ENCODE measurements at places on chromosomes 1 and 21. TPM values are rescaled to one million over a fixed set of nuclear protein-coding genes. Genes with fewer than 3 reads are reported as not detected.

CGN gene
- 0.37 TPM for polyA plus RNA-seq

GRCh38 chr1:10686404-10687040 lies 109.9 kb downstream of the CASZ1 start:
- no peak overlapping the region for H3K4me3 ChIP-seq
- H3K36me3 ChIP-seq = no peaks in the 10 kb centered on the region
- DNase-seq = no peak
- H3K27ac ChIP-seq = no peak overlapping the region
- peaks cover 8% of the 10 kb centered on the region for H3K27me3 ChIP-seq

TMEM51 gene
- polyA plus RNA-seq = 13.9 TPM

CRP gene
- polyA plus RNA-seq = not detected

DNA sequence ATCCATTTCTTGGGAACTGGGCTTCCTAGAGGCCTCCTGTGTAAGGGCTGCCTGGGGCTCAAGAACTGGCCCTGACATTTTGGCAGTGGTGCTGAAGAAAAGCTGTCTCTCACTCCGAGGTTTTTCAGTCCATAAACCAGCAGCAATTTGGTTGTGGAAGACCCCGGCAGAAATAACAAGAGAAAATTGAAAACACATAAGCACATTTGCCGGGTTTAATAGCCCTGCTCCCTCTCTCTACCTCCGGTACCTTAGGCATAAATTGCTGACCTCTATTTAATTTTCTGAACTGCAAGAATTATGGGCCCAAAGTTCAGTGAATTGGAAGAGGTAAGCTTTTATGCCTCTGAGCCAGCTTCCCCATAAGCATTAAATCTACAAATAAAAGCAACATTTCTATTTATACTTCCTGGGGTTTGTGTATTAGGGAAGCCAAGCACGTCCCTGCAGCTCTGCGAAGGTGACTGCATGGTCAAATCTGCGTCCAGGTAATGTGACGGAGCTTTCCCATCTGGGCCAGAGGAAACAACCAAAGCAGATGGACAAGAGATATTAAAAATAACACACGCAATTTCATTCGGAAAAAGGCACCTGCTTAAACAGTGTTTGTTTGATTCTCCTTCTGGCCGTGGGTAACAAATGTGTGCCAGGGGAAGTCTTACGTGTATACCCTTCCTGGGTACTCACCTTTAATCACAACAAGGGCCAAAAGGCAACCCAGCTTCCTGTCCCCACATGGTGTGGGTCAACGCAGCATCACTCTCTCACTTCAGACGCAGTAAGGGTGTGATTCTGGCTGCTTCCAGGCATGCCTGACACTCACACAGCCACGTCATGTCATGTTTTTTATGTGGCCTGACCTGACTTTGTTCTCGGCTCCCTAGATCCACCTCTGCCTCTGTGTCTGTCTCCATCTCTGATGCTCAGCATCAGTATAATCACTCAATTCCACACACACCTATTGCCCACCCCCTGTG lies 69.2 kb downstream of the PAPPA2 start:
- DNase-seq = no peak
- H3K4me1 ChIP-seq = no peaks in the 10 kb centered on the region
- H3K36me3 ChIP-seq = no peaks in the 10 kb centered on the region
- no peak overlapping the region for H3K27ac ChIP-seq
- H3K4me3 ChIP-seq = no peak overlapping the region
- no peaks in the 10 kb centered on the region for H3K27me3 ChIP-seq

Data from endothelial cell of umbilical vein (primary cell).